ENCODE measurements at places on chromosomes 6 and 20.

GRCh38 chr20:50339466-50339901, 148.9 kb downstream of the CEBPB start:
- DNase-seq: no peak

GRCh38 chr20:63178446-63178820, 37.5 kb downstream of the YTHDF1 start:
- no peak for DNase-seq

DNA sequence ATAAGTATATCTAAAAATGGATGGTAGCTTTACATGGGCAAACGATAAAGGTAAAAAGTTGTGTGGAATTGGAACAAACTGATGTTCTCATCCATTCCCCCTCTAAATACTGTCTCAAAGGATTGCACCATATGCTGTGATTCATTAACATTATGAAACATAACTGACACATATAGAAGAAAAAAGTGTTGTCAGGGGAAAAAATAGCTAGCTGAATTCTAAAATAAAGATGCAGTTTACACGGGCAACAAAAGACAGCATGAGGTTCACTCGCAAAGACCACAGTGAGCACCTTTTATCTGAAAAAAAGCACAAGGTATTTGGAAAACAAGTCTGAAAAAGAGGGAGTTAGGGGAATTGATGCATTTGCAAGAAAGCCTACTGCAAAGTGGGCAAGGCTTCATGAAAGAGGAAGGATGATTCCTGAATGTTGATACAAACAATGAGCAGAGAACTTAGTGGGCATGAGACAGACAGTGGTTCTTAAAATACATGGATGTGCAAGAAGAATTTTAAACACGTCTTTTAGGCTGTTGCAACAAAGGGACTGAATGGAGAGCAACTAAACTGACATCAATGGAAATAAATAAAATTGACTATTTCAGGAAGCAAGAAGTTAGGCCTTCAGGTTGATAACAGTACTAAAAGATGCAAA, 280.9 kb downstream of the KIF16B start:
- no peak for DNase-seq

DNA sequence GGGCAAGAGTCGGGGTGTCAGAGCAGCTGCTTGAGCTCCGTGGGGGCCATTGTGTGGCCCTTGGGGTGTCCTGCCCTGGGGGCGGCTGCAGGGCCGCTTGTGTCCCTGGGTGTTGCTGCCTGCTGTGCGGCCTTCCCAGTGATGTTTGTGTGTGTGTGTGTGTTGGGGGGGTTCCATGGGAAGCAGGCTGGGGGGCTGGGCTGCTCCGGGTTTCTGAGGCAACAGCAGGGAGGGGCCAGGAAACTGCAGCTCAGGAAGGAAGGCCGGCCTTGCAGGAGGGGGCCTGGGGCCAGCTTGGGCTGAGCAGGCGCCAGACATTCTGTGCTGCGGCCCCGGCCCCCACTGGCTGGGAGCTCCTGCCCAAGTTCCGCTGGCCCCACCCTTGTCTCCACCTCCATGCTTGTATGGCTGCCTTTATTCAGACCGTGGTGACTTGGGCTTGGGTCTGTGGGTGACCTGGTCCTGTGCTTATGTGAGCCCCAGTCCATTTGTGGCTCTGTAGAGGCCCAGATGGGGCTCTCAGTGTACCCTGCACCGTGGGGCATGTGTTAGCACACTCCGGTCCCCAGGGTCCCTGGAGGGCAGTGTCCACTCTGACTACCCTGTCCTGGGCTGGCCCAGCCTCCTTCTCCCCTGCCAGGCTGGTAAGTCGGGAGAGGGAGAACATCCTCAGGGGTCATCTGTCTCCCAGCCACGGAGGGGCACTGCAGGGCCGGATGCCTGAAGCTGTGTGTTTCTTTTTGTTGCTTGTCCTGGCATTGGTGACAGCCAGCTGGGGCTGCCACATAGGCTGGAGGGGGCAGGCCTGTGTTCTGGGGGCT, 4.6 kb upstream of the SOX18 start:
- DNase-seq: no peak

GRCh38 chr6:41713159-41713649, 22.2 kb downstream of the TFEB start:
- no peak for DNase-seq

GRCh38 chr20:62959101-62959971, 6.8 kb downstream of the SLC17A9 start:
- DNase-seq: no peak

- no peak for DNase-seq
Observed at GRCh38 chr6:145075425-145075824, 659.9 kb downstream of the EPM2A start.

DNA sequence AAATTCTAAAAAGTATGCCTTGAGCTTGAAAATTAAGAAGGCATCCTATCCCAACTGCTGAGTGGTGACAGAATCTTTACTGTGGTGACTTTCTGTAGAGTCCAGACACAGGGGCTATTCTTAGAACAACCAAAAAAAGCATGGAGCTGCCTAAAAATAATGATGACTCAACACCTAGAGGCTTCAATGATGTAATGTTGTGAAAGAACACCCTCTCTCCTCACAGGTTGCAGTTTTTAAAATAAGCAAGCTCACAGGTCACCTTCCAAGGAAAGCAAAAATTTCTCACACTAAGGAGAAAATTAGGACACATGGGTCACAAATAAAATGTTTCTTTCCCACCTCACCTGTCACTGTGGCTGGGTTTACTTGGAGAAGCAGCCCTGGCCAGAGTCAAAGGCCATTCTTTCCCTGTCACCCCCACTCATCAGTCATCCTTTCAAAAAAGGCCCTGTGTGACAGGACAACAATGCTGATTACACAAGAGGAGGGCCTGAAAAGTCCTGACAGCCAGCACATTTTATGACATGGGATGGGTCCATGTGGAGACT, 53.5 kb downstream of the RCAN2 start:
- no peak for DNase-seq

DNA sequence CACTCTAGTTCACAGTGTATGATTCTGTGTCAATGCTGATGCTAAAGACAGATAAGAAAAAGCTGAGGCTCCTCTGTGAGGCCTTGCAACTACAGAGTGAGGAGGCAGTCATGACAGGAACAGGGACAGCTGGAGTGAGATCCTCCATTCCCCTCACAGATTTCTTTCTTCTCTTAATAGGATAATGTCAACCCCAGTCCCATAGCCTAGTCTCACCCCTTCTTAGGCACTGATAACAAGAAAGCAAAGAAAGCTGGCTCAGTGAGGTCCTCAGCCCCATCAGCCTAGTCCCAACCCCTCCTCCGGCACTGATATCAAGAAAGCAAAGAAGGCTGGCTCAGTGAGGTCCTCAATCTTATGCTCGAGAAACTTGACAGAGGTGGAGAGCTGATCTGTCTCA, 2.1 kb upstream of the PTCHD4 start:
- DNase-seq: no peak

DNA sequence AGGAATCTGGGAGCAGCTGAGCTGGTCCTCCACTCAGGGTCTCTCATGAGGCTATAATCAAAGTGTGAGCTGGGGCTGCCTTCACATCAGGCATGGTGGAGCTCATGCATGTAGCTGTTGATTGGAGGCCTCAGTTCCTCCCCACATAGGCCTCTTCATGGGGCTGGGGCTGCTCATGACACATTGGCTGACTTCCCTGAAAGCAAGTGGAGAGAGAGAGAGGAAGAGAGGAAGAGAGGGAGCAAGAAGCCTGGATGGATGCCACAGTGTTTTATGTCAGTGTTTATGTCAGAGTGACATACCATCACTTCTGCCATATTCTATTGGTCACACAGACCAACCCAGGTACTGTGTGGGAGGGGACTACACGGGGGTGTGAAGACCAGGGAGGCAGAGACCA, 43.8 kb downstream of the EYA2 start:
- DNase-seq: no peak

DNA sequence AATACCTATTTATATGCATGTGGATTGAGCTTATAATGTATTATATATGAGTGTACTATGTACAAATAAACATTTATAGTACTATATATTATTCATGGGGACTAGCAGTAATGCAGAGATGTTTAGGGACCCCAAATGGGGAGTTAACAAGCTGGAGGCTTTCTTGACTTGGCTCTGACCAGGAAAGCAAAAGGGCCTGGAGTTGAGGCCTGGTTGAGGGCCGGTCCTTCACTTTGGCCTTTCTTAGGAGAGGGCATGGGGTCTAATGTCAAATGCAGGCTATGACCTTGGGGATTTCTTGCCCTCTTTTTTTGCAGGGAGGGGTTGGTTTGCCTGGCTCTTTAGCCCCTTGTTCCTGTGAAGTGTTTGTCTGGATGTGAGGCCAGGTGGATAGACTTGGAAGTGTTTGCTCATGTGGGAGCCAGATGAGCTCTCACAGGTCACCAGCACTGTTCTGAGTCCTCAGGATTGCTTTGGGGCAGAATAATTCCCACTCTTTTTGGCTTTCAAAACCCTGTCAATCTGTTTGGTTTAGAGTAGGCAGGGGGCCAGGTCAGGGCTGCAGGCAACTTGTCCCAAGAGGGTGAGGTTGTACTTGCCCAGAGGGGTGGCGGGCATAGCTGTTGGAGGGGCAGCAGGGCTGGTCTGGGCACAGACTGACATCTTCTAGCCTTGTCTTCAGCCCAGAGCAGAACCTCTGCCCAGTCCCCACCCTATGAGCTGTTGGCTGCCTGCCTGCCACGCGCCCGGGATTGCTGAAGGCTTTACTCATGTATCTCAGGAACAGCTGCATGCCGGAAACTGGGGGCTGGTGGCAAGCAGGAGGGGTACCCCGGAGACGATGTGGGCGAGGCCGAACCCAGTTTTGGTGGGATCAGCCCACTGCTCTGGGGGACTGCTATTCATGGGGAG, 14.6 kb downstream of the TJAP1 start:
- no peak for DNase-seq

DNA sequence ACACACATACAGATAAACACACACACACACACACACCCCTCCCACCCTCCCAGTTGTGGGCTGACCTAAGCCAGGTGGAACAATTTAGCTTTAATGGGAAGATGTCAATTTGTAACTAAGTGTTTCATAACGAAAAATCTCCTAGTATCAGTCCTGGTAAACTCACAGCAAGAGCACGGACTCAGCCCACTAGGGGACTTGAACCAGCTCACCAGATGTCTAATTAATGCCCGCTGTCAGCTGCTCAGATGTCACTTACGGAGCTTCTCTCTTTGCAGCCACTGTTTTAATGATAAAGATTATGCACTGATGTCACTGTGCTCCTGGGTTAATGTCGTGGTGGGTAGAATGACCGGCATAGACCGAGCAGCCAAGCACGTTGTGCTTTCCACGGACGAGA, 116.6 kb upstream of the INSM1 start:
- no peak for DNase-seq

DNA sequence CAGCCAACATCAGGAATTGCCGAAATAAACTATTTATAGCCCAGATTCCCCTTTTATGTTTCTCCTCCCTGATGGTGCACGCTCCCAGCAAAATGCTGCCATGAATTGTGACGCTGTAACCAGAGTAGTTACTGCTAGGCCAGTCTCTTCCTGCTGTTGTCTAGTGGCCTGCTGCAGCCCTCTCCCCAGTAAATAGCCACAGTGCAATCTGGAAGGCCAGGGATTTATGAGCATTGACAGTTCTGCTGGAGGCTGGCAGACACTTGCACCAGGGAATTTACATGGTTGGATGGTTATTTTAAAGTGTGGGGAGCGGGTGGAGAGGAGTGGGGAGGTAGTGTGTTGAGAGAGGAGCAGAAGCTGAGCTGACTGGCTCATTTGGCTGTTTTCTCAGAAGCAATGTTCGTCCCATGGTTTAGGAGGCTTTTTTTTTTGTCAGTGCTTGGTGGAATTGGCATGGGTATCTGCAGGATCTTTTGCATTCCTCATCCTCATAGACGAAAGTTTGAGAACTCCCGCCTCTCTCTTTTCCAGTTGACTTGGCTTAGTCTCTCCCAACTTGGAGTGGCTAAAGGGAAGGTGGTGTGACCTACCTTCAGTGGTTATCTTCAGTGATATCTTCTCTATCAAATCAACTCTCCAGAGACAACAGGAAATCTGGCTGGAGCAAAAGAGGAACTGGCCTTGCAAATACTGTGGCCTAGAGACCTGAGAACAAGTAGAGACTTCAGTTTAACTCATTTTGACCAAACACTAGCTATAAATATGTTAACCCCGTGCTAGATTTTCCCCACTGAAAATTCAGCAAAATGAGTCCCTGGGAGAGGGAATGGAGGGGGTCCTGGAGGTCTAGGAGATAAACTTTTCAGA, 99.3 kb upstream of the VSTM2L start:
- DNase-seq: no peak

DNA sequence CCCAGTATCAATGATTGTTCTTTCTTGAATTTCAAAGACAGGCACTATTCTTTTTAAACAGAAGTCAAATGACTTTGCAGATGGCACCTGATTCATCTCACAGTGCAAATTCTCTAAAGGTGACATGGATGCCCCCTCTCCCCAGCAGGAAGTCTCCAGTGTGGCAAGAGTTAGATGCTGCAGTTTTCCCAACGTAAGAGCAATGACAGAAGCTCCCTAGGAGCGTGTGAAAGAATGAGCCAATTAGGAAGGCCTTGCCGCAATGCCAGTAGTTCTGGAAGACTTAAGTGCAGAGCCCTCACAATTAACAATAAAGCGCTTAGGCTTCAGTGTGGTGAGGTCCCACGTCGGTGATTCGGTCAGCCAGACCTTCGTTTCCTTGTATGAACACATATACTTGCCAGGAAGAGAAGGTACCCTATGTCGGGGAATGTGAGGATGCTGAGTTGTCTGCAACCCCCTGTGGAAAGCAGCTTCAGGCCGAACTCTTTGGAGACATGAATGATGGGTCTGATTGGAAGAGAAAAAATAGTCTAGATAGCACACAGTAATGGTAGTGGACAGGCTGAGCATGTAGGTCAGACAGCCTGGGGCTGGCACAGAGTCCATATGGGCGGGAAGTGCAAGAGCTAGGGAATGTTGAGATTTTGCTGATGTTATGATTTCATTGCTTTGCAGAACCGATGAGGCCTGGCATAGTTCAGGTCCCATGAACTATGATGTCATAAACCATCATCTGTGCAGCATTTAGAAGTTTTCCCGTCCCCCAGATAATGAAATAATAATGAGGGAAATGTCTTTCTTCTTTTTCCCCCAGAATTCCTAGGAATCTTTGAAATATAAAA, 132.6 kb downstream of the PHACTR1 start:
- DNase-seq: no peak

- no peak for DNase-seq
Observed at GRCh38 chr20:20334489-20334888, 33.4 kb upstream of the INSM1 start.

DNA sequence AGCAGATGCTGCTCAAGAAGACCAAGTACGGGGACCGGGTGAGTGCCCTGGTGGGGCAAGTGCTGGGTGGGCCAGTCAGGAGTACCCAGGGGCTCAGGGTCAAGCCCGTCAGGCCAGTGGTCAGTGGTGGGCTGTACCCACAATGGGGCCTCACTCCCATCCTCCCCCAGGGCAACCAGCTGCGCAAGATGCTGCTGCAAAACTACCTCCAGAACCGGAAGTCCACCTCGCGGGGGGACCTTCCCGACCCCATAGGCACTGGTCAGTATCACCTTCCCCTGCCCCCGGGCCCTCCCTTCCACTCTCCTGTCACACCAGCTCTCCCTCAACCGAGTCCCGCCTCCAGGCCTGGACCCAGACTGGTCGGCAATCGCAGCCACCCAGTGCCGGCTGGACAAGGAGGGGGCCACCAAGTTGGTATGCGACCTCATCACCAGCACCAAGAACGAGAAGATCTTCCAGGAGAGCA, 27.0 kb downstream of the UQCC2 start:
- no peak for DNase-seq
